Stimulated activated CD4-positive, alpha-beta T cell treated with anti-CD3 and anti-CD28 coated beads, Interleukin-1b, Interleukin-23, amount 100 ng/mL, for 24 hours (primary cell): ENCODE measurements at places on chromosomes 1 and 21.

DNA sequence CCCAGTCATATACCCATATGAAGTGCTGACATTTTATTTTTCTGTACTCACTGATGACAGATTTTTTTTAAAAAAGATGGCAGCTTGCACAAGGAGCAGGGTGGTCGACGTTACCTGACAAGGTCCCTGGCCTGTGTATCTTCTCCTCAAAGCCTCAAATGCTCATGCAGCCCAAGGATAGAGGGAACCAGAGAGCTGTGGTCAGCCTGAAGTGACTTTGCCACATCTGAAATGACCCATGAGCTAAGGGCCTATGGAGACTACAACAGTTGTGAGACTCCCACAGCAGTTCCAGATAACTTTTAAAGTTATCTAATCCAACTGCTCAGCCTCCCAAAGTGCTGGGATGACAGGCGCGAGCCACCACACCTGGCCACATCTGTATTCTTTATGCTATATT is 131.1 kb downstream of the GLUL start:
- no peak for DNase-seq

DNA sequence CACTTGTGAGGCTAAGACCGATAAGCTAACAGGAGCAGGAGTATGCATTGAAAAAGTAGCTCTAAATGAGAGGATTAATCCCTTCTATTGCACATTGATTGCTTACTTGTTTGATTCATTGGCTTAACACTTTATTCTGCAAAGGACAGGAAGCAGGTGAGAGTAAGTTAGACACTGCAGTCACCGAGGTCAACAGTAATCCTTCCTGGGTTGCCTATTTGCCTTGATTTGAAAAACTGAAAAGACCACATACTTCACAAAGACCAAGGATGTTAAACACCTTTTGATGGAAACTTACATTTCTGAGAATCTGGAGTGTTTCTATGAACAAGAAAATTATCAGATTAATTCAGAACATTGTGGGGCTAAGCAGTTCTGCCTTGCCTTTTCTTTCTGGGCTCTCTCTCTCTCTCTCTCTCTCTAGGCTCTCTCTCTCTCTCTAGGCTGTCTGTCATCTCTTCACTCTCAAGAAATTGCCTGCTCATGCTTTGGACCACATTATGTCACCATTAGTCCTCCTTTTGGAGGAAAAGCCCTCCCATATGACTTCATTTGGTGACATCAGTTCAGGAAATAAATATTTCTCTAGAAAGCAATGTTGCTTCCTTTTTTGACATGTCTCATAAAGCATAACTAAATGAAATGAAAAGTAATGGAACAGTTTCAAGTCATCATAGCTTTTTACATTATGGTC is 103.8 kb downstream of the TNFSF18 start:
- DNase-seq, result no peak

GRCh38 chr21:32162727-32163320 is 116.0 kb downstream of the MIS18A start:
- no peak for DNase-seq

- DNase-seq, result no peak
Measured at GRCh38 chr1:158728510-158729225, 8.1 kb upstream of the OR6K3 start.

DNA sequence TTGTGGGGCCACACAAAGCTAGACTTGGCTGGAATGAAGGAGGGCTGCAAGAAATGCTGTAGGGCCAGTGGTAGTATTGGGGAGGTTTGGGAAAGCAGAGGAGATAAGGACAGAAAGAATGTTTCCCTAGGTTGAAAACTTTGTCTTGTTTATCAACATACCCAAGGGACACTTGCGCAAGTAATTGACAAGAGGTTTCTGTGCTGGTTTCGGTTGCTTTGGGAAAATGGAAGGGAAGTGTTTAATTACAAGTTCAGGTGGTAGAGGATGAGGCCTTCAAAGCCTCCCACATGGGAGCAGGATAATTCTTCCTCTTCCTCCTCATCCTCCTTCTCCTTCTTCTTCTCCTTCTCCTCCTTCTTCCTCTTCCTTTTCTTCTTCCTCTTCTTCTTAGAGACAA is 182.1 kb upstream of the LMO4 start:
- DNase-seq, result no peak

DNA sequence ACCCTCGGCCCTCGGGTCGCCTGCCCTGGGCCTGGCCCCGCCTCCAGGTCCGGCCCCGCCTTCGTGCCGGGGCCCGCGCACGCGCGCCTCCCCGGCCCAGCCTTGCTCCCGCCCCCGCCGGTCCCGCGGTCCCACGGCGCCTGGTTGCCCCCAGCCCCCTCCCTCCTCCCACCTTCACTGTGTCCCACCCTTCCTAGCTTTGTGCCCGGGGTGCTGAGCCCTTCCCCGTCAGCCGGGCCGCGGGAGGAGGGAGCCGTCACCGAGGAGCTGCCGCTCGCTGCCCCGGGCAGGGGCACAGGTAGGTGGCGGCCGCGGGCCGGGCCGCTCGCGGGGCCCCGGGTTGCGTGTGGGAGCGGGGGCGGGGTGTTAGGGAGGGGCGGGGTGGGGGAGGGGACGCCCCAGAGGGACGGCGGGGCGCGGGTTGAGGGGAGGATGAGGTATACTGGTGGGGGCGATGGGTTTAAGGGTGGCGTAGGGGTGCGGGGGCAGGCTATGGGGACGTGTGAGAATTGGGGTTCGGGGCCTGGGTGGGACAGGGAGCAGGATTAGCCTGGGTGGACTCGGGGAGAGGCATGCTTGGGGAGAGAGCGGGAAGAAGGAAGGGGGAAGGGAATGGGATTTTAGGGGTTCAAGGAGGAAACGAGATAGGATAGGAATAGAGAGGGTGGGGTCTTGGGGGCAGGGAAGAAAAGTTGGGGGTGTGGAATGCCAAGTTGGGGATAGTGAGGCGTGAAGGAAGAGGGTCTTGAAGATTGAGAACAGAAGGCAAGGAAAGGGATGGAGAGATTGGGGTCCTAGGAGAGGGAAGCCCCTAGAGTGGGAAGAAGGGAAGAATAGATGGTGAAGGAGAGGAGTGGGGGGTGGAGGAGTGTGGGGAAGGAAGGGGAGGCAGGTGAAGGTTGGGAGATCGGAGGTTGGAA is at the start of gene LRRC42:
LRRC42 (plus strand) TSS at position 99 of the 920 bp plus-strand sequence. CDS start 5,650 bp downstream, outside the sequence.
- no peak for DNase-seq

DNA sequence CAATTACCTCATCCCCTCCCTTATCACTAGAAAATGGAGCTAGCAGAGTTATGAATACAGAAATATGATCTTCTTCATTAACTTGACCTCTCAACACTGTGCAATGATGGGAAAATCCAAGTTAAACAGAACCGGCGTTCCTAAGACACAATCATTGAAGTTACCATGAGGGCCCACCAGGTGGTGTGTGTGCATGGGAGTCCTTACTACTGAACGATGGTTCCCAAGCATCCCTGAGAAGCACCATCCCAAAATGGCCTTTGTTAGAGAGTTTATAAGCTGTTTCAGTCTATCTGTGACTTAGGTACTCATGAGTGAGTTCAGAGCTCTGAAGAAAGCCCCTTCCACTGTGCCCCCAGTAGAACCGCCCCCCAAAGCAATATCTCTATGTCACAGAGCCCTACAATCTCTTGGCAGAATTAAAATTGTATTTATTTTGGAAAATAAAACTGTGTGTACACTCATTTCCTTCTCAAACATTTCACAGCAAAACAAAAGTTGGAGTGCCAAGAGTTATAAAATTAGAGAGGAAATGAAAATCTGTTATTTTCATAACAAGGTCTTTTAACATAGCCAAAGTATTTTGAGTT is 56.8 kb downstream of the PLD5 start:
- DNase-seq, result no peak

DNA sequence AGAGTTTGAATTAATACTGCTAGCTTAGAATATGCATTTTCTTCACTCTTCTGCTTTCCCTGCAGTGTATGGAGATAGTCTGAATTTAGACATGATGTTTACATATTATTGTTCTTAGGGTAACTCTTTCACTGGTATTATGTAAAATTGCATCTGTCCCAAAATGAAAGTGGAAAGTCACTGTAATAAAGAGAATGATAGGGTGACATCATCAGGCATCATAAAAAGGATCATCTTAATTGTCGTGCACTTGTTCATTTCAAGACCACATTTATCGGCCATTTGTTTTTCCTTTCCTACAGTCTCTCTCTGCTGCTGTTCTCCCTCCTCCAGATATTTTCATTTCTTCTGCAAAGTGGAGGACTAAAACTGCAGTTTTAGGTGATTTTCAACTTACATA is 61.9 kb upstream of the ZNF281 start:
- no peak for DNase-seq

DNA sequence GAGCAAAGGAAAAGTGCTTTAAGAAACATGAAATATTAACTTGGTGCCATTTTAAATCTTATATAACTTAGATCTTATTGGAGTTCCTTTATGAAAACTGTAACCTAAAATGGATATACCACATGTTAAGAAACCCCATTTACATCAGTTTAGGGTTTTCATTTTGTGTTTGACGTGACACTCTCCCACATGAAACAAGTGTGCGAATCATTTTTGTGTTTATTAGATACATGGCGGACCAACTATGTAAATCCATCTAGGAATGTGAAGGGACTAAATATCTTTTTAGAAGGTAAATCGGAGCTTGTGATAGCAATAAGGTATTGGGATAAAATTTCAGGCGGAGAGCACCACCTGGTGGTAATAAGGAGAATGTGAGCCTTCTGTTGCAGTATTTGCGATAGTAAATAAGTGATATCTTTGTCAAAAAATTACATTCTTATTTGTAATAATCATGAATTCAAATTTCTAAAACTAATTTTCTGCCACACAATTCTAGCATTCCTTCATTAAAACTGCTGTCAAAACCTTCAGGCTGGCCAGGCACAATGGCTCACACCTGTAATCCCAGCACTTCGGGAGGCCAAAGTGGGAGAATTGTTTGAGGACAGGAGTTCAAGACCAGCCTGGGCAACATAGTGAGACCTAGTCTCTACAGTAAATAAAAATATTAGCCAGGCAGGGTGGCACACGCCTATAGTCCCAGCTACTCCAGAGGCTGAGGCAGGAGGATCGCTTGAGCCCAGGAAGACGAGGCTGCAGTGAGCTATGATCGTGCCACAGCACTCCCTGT is 31.3 kb downstream of the SMAP2 start:
- no peak for DNase-seq

- peak; percentile 28 for DNase-seq
Measured at GRCh38 chr1:214427871-214428277, 123.5 kb downstream of the PTPN14 start.

- DNase-seq, result no peak
Measured at GRCh38 chr1:178189814-178190213, 95.9 kb downstream of the RASAL2 start.

DNA sequence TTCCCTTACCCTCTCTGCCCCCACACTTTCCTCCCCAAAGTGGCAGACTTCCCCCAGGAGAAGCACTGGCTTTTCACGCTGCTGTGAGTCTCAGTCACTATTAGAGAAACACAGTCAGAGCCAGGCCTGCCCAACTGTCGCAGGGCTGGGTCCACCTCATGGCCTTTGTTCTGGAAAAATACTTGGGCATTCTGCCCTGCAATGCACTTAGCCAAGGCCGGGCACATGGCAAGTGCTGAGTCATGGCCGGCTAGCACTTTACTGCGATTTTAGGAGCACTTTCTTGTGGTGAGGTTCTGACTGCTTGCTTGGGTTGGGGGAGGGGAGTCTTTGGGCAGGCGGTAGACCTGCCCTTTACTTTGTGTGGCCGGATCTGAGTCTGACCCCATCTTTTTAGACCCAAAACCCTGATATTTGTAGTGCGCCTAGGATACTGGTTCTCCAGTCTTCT is 7.7 kb downstream of the EPHX1 start:
- no peak for DNase-seq

DNA sequence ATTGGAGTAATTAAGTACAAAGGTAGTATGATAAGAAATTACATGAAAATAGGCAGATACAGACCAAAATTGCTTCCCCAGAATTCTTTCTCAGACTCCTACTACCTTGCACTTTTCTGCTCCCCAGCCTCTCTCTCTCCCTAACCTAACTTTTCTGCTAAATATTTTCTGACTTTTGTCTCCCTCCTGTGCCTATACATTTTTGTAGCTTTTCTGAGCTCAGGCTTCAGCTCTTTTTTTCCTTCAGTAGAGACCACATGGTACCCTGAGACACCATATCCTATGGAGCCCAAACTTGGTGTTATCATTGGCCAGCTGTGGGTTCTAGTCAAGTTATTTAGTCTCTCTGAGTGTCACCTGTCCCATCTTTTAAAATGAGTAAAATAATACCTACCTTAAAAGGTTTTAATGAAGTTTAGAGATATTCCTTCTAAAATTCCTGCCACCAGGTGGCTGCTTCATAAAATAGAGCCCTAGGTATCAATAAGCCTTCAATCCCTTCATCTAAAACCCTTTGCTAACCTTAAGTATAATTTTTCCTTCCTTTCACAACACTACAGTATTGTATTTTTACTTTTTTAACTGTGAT is 237.6 kb upstream of the DUSP10 start:
- DNase-seq, result no peak

- no peak for DNase-seq
Measured at GRCh38 chr1:195745189-195746010, 862.8 kb downstream of the KCNT2 start.

GRCh38 chr1:84702143-84702542 is 11.9 kb upstream of the SSX2IP start:
- no peak for DNase-seq

- DNase-seq, result peak; percentile 37
Measured at GRCh38 chr1:54081306-54082270, 28.2 kb downstream of the TCEANC2 start.

- no peak for DNase-seq
Measured at GRCh38 chr1:30704765-30705509, 18.4 kb downstream of the MATN1 start.

DNA sequence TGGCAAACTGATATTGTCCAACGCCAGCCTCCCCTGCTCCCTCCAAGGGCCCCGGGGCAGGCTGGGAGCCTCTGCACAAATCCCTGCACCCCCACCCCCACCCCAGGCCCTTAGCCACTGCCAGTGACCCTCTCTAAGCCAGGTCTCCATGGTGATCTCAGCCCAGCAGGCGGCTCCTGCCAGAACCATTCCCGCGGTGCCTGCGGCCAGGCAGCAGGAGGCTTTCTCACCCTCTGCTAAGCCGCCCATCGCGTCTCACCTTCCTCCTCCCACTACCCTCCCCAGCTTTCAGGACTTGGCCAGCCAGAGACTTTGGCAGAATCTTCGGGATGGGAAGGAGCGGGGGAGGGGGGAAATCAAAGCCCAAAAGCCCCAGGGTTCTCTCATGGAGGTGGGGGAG is 46.8 kb upstream of the WASF2 start:
- DNase-seq, result no peak

GRCh38 chr1:96309783-96310182 is 411.8 kb upstream of the PTBP2 start:
- DNase-seq, result no peak

GRCh38 chr1:113734357-113735055 is 24.8 kb downstream of the PHTF1 start:
- no peak for DNase-seq

- no peak for DNase-seq
Measured at GRCh38 chr1:209627027-209627731, 25.0 kb downstream of the LAMB3 start.

DNA sequence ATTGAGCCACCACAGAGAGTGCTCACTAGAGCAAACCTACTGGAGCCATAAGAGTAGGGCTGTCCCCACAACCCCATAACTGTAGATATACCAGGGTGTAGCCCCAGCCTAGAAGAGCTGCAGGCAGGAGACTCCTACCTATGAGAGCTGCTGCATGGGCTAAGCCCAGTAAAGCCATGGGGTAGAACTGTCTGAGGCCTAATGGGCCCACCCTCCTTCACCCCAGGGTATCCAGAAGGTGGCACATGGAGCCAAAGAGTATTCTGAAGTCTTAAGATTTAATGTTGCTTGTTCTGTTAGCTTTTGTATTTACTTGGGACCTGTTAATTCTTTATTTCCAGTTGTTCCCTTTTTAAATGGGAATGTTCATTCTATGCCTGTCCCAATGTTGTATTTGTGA is 1193.7 kb upstream of the ADGRL2 start:
- DNase-seq, result no peak

GRCh38 chr1:182955596-182956588 is 2.9 kb upstream of the SHCBP1L start:
- DNase-seq, result no peak
